ENCODE measurements at places on chromosomes 16 and 17. TPM values are rescaled to one million over a fixed set of nuclear protein-coding genes. Genes with fewer than 3 reads are reported as not detected.

The MEAK7 gene
- total RNA-seq = 4.0 TPM

The CXCL16 gene
- total RNA-seq = 2.8 TPM

- DNase-seq = no peak
Measured at GRCh38 chr16:4960579-4960978, 2.4 kb downstream of the SEC14L5 start.

GRCh38 chr17:75976175-75976848 lies 2.7 kb downstream of the ACOX1 start:
- DNase-seq = no peak

DNA sequence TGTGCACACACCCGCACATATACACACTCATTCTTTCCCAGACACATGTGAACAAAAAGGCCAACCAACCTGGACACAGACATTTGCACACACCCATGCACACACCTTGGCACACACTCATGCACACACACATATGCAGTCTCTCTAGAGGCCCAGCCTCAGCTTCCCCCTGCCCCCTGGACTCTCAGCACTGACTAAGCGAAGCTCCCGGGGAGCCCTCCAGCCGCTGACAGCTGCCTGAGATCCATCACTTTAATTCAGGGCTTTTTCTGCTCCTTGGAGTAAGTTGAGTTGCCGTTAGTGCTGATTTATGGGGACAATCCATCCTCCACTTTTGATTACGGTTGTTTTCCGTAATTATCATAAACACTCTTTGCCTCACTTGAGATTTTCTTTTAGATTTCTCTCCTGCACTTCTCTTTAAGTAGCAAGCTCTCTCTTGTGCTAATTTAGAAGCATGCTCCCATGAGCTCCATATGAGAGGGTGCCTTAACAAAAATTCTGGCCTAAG lies 158.6 kb upstream of the CDC42EP4 start:
- no peak for DNase-seq

DNA sequence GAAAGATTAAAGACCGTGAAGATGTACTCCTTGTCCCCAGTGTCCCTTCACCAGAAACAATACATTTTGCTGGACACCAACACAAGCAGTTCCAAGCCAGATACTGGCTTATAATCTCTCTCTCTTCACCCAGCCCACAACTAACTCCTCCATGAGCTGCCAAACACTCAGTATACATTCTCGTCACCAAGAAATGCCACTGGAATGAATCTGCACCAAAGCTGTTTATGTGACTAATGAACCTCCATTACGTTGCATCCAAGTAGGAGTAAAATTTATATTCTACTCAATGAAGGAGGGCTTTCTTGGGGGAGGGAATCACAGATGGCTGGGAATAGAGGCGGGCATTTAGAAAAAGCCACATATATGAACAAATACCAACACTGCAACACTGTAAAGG lies 20.9 kb upstream of the SOX9 start:
- DNase-seq = no peak

- DNase-seq = no peak
Measured at GRCh38 chr16:54049591-54050458, 236.8 kb downstream of the IRX3 start.

GRCh38 chr16:86529160-86529559 lies 18.8 kb downstream of the FOXF1 start:
- no peak for DNase-seq

DNA sequence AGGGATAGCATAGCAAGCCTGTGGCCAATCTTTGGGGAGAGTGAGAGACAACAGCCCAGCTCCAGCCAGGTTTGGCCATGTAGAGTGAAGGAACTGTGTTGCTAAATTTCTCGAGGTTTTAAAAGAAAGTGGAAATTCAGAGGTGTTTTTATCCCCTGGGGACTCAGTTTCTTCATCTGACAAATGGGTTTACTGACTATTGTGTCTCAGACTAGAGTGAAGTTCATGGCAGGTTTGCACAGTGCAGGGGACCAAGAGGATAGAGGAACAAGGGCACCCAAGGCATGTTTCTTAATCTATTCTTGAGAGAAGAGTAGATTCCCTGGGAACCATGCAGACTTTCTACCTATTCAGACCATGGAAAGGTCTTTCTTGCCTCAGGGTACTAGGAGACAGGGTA lies 555.8 kb upstream of the C16orf82 start:
- no peak for DNase-seq

The CA5A gene
- 0.25 TPM for total RNA-seq

DNA sequence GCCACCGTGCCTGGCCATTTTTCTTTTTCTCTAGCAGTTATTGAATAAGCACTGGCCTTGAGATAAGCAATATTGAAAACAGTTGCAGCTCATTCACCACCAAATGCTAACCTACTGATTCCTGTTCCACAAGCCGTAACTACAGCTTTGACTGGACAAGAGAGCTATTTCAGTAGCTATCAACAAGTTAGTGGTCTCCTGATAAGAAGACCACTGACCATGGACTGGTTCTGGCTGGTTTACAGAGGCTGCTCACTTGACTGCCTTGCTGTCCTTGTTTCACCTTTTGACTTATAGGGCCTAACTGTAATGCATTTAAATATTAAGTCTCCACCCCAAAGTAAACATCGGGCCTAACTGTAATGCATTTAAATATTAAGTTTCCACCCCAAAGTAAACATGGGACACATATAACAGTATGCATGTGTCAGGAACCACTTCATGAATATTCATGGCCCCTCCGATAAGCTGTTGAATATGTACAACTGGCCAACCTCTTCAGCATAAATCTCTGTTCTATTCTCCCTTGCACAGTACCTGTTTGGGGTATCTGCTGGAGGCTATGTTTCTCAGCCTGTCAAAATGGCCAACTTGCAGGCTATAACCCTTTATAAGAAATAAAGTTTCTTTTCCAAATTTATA lies 94.1 kb downstream of the USP32 start:
- DNase-seq = no peak

DNA sequence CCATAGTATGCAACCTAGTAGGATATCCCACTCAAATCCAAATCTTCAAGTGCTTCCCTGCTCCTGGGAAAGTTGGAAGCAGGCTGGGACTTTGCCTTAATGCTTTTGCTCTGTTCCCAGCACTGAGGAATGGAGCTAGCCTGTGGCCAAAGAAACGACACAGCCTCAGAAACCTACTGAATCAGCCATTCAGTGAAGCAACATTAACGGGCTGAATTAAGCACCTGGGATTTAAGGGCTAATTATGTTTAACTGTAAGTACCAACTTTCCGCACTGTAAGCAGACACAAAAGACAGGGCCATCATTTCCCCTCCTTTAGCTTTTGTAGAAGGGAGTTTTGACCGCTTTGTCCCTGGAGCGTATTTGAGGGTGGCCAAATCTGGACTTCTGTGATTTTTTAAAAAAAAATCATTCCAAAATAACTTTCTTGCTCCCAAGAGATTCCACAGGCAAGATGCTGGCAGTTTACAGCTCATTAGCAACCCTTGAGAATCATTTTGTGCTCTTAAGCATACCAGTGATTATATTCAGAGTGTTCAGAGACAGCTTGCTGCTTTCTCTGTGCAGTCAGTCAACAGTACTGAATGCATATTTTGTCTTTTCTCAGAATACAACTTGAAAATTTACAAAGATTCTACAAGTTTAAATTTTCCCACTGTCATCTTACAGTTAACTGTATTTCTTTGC lies 17.6 kb upstream of the NOL11 start:
- DNase-seq = no peak

DNA sequence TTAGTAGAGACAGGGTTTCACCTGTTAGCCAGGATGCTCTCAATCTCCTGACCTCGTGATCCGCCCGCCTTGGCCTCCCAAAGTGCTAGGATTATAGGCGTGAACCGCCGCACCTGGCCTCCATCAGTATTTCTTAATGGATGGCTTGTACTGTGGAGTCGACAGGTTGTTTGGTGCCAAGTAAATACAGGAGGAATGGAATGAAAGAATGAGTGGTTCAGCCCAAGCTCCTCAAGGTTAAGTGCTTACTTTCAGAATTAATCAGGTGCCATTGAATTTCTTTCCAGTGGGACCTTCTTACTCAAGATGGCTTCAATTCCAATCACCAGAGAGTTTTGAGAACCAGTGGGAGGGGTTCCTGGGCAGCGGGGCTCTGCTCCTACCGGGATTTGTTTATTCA lies 25.0 kb downstream of the ALOX15 start:
- DNase-seq = no peak

The BRIP1 gene
- total RNA-seq = 0.09 TPM

GRCh38 chr16:22813948-22814710 lies at the start of gene HS3ST2:
HS3ST2 (plus strand) TSS chr16:22814162; CDS start chr16:22814611, 449 bp downstream.
- DNase-seq = peak; percentile 70

- no peak for DNase-seq
Measured at GRCh38 chr17:66085221-66085620, 106.7 kb downstream of the CEP112 start.

The SKAP1 gene
- not detected for total RNA-seq

GRCh38 chr17:65055280-65055707 lies 1.2 kb downstream of the GNA13 start:
- DNase-seq = no peak

- no peak for DNase-seq
Measured at GRCh38 chr16:81544700-81545271, 100.2 kb downstream of the CMIP start.

The CHST5 gene
- total RNA-seq = 0.68 TPM

DNA sequence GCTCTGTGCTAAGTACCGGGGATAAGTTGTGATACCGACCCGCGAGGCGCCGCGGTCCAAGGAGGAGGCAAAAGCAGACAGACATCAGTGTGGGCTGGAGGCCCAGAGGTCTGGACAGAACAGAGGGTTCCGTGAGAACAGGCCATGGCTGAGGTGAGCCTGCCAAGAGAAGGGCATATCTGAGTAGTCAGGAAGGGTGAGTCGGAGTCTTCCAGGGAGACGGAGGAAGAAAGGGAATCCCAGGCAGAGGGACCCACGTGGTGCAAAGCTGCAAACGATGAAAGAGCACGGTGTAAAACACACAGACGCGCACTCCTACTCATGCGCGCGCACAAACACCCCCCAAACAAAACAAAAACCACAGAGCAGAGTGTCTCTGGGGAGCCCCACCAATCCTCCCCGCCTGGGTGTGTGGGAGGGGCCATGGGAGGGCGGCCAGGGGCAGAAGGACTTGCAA lies 18.1 kb downstream of the RHBDL3 start:
- no peak for DNase-seq

GRCh38 chr17:55259684-55260111 lies 5.1 kb upstream of the HLF start:
- DNase-seq = no peak

GRCh38 chr17:65627108-65627507 lies 65.7 kb upstream of the AXIN2 start:
- DNase-seq = no peak

GRCh38 chr16:60123392-60124023 lies 1389.4 kb upstream of the GOT2 start:
- no peak for DNase-seq

DNA sequence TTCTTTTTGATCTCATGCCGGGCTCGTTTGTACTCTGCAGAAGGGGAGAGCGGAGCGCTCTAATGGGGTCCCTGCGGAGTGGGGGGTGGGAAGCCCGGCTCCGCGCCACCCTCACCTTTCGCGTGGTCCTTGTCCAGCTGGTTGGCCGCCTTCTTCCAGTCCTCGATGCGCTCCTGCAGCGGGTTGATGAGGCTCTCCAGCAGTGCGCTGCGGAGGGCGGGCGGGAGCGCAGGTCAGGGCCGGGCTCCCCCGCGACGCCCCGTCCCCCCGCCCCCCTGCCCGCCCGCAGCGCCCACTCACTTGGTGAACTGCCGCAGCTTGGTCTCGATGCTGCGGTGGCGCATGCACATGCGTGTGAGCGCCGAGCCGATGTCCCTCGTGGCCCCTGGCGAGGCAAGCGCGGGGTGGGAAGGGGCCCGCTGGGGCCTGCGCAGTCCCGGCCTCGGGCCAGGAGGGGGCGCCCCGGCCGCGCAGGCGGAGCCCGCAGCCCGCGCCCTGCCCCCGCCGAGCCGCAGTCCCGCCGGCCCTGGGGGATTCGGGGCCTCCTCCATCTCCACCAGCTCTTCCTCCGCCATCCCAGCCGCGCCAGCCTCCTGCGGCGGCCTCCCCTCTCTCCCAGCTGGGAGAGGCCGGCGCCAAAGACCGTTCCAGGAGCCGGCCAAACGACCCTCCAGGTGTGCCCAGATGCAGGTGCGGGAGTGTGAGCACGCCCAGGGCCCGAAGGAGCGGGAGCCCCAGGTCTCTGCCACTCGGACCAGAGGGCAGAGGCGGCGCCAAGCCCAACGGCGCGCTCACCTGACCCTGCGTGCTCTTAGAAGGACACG lies 6.0 kb downstream of the MTSS2 start:
- DNase-seq = peak; percentile 28

DNA sequence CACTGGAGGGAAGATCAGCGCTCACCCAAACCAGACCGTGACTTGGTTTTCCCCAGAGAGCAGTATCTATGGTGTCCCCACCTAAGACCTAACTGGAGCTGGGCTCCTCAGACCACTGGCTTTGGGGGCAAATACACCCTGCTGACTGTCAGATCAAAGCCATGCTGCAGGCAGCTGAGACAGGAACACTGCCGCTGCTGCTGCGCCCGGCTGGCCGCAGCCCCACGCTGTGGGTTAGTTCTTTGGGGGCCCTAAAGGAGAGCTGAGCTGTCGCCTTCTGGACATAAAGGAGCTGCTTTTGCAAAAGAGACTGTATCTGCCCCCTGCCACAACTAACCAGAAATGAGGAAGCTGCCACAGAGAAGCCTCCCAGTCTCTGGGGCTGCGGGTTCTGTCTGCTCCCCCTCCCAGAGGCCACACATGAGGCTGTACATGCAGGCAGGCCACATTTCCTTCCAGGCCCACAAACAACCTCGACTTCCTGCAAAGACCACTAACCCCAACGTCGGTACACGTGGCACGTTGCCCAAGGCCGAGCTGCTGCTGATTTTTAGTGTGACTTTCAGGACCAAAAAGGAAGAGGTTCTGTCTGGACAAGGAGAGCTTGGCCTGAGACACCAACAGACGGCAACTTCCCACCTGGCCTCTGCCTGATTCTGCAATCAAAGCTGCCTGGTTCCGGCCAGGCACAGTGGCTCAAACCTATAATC lies 18.2 kb upstream of the ABR start:
- DNase-seq = peak; percentile 74

DNA sequence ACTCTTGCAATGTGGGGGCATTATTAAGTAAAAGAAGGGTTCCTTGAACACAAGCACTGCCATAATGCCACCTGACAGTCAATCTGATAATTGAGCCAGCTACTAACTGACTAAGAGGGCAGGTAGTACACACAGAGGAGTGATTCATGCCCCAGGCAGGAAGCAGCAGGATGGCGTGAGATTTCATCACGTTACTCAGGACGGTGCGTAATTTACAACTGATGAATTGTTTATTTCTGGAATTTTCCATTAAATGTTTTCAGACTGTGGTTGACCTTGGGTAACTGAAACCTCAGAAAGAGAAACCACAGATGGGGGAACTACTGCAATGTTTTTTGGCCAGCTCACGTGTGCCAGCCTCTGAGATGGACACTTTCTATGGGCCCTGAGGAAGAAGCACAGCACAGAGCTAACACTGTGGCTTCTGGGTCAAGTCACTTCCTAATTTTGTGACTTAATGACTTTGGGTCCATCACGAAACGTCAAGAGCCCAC lies 46.7 kb downstream of the C17orf67 start:
- no peak for DNase-seq
